ENCODE measurements at places on chromosomes 13 and 19. TPM values are rescaled to one million over a fixed set of nuclear protein-coding genes. Genes with fewer than 3 reads are reported as not detected.

Gene NRTN
- total RNA-seq = 1.6 TPM

Gene GNG7
- total RNA-seq = 1.1 TPM

Gene PRR19
- total RNA-seq = 3.9 TPM

Gene SIGLEC7
- not detected for total RNA-seq

Gene SLC1A6
- total RNA-seq = not detected
